A549 treated with AZD2906 at 1 μM for 4 hours (cell line): ENCODE measurements at places on chromosomes 3 and 15. TPM values are rescaled to one million over a fixed set of nuclear protein-coding genes. Genes with fewer than 3 reads are reported as not detected.

The SLC12A1 gene
- total RNA-seq = not detected in 5 replicates

The UCN2 gene
- 5.9 to 8.7 TPM (median 8.2 TPM) in 5 replicates for total RNA-seq

The LSAMP gene
- total RNA-seq = 0.03 to 0.11 TPM (median 0.06 TPM) in 5 replicates

The GOLGA8S gene
- 0.11 to 0.17 TPM (median 0.14 TPM) in 5 replicates for total RNA-seq

The KLHL40 gene
- total RNA-seq = not detected in 5 replicates
